Natural killer cell (primary cell): ENCODE measurements at places on chromosomes 1 and 21.
A peak's percentile ranks its signal among the peaks of the same experiment; 100 is the strongest.

- DNase-seq = no peak
These were observed 852.1 kb downstream of the PLA2G4A start for GRCh38 chr1:187680823-187681222.

- peak; percentile 33 for DNase-seq
These were observed 332.1 kb downstream of the RRAGC start for GRCh38 chr1:38527373-38527966.

- no peak for DNase-seq
These were observed 58.1 kb downstream of the CAPZB start for GRCh38 chr1:19427087-19427781.

GRCh38 chr1:36168514-36168913, 12.6 kb downstream of the MAP7D1 start:
- DNase-seq = no peak

DNA sequence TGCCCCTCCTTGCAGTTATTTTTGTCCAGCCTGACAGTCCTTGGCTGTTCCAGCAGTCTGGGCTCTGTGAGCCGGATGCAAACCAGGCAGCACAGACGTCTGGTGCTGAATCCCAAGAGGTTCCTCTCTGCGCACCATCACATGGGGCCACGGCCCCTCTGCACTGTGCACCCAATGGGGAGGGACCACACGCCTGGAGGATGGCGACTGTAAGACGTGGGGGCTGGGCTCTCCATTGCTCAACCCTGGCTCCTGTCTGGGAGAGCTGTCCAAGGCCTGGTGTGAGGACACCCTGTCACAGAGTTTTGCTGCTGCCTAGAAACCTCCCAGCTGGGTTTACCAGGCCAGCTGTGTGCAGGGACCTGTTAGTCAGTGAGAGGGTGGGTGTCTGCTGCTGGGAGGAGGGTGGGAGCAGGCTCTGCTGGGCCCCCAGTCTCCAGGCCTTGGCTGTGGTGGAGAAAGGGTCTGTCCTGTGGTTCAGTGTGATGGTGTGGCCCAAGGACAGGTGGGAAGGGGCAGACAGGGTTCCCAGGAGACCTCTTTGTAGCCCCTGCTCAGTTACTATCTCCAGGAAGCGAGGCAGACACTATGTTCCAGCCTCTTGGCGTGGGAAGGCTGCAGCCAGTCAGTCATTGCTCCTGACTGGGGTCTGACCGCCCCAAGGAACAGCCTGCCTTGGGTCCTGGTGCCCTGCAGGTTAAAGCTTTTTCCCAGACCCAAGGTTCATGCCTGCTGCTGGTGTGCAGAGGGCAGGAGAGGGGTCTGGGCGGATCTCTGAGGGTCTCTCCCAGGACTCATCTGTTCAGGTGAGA, 13.8 kb downstream of the HEYL start:
- DNase-seq = no peak

GRCh38 chr1:233424779-233425178, 97.3 kb downstream of the MAP3K21 start:
- no peak for DNase-seq

GRCh38 chr1:17250601-17251000, 1.7 kb downstream of the PADI3 start:
- DNase-seq = no peak

GRCh38 chr1:55272994-55273393, 57.8 kb upstream of the USP24 start:
- DNase-seq = no peak

DNA sequence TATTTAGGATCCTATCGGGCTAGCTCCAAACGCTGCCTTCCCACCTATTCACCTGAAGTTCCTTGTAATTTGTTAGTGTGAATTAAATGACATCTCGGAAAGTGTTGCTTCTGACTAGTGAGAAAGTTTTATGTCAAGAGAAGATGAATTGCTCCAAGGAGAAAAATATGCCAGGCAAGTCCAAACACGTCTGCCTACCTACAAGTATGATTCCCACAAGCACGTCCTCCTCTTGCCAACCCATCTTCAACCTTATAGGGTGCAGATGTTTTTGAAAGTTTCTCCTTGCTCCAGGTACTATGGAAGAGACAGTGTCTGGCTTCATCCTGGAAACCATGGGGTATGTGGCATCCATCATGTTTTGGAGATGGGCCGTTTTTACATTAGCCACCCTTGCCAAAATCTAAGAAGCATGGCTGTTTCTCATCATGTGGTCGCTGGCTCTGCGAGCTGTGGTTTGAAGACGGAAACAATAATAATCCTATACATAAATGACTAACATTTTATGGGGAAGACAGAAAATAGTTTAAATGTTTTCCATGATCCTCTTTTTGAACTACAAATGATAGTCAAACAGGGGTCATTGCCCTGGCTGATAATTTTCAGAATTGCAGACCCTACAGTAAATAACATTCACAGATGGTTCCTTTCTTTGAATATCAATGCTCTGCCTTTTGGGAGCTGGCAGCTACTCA, 505.8 kb downstream of the SMYD3 start:
- no peak for DNase-seq

- DNase-seq = no peak
These were observed 10.0 kb upstream of the KPRP start for GRCh38 chr1:152747831-152748230.

GRCh38 chr21:34227386-34227852, 136.4 kb upstream of the KCNE2 start:
- no peak for DNase-seq

DNA sequence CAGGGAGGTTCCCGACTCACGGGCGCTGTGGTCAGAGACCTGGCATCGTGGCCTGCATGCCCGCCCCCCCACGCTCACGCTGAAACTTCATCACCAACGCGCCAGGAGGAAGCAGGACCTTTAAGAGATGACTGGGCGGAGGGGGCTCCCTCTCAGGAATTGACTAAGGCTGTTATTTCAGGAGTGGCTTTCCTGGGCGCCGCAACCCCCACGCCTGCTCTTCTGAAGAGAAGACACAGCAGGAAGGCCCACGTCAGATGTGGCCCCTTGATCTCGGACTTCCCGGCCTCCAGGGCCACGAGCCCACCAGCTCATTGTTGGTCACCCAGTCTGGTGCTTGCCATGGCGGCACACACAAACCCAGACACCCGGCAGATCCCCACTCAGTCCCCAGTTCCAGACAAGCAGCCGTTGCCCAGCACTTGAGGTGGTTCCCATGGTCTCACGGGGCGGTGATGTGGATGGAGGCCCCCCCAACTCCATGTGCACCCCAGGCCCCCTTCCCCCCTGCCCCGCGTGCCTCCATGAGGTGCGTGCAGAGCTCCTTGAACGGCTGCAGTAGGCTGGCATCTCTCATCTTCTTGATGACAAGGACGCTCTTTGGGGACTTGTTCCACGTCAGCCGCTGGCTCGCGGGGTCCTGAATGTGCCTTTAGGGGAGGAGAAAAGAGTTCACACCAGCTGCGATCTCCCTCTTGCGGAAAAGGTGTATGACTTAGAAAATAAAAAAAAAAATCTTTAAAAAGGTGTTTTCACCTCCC, 21.4 kb downstream of the NADK start:
- no peak for DNase-seq
